ENCODE measurements at places on chromosomes 3 and 15.

DNA sequence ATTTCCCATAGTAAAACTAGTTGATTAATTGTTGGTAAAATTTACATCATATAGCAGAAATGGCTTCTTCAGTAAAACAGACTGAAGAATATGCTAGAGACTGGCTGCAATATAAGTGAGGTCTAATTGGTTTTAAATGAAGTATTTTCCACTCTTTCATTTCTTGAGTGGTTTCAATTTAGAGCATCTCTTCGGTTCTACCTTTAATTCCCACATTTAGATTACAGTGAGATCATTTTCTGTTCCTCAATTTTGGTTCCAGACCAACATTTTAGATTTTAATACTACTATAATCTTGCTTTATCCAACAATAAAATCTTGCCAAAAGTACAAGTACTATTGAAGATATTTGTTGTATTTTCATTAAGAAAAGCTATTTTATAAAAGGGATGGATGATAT is 1.0 kb upstream of the LRCH3 start:
- DNase-seq, result no peak

- no peak for DNase-seq
Observed at GRCh38 chr3:178465260-178466180, 70.7 kb upstream of the KCNMB2 start.

DNA sequence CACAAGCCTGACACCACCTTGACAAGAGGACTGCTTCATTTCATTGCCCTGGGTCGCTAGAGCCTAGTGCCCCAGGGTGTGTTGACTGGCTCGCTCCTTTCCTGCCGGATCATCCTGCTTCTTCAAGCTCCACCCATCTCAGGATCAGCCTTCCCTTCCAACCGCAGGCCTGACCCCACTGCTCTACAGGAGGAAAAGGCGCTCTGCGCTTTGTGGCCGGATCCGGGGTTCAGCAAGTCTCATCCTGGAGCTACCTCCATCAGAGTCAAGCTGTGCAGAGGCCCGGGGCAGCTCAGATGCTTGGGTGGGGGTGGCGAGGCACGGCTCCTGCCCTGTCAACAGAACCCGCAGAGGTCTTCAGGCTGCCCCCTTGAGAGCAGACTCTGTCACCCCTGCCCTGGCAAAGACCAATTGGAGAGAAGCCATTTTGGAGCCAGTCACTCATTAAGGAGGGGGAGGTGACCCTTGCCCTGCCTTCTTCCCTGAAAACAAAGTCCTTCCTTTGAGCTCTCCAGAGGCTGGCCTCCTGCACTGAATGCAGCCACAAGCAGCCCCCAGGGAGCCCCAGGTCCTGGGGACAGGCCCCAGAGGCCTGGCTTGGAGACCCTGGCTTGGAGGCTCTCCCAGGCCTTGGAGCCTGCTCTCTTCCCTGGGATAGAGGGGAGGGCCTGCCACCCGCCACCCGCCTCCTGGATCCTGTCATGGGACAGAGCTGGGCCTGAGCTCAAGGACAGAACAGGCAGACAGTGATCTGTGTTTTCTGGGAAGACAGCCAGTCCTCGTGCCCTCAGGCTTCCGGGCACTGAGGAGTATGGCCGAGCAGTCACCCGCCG is 80.3 kb downstream of the CPN2 start:
- peak; percentile 60 for DNase-seq

GRCh38 chr3:20320489-20320888 is 134.5 kb upstream of the SGO1 start:
- DNase-seq, result no peak

DNA sequence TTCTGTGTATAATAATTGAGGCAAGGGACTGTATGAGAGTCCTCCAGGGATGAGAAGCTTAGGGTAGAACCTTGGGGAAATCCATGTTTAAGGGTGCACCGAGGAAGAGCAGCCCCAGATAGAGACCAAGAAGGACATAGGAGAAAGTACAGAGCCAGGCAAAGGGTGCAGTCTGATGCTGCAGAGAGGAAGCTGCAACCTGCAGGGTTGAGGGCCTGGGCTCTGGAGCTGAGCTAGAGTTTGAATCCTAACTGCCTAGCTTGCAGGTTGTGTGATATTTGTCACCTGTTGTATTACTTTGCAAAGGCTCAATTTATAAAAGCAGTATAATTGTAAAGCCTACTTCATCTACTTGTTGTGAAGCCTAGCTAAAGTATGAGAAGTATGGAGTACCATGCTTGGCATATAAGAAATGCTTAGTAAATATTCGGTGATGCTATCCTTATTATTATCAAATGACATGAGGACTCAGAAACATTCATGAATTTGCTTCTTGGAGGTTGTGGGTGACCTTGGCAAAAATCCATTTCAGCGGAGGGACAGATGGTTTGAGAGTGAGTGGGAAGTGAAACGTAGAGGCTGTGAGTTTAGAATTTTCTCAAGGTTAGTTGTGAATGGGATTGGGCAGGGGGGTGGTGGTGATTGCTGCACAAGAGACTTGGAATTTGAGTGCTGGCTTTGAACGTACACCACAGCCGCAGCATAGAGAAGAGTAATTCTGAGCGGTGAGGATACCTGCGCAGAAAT is 43.8 kb downstream of the PLCL2 start:
- no peak for DNase-seq

- DNase-seq, result no peak
Observed at GRCh38 chr3:47799733-47800132, 3.2 kb upstream of the DHX30 start.

All from activated effector memory CD4-positive, alpha-beta T cell treated with anti-CD3 and anti-CD28 coated beads, Interleukin-2, amount 50 U/mL, for 16 hours (primary cell).